Activated naive CD4-positive, alpha-beta T cell (primary cell): ENCODE measurements at places on chromosomes 13 and 19.

DNA sequence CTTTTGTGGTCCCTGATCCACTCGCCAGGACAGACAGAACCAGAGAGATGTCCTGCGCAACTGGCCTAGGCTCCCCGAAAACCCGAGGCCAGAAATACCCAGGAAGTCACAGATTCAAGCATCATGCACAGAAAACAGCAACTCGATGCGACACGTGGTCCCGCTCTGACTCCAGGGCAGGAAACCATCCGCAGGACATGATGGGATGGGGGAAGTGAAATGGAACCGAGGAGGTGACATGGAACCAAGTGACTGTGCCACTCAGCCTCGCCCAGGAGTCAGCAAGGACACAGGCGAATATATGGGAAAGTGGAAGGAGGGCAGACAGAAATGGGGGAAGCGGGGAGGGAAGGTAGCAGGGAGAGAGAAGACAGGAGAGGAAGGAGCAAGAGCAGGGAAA is 1.1 kb downstream of the ZSCAN18 start:
- DNase-seq, result no peak

DNA sequence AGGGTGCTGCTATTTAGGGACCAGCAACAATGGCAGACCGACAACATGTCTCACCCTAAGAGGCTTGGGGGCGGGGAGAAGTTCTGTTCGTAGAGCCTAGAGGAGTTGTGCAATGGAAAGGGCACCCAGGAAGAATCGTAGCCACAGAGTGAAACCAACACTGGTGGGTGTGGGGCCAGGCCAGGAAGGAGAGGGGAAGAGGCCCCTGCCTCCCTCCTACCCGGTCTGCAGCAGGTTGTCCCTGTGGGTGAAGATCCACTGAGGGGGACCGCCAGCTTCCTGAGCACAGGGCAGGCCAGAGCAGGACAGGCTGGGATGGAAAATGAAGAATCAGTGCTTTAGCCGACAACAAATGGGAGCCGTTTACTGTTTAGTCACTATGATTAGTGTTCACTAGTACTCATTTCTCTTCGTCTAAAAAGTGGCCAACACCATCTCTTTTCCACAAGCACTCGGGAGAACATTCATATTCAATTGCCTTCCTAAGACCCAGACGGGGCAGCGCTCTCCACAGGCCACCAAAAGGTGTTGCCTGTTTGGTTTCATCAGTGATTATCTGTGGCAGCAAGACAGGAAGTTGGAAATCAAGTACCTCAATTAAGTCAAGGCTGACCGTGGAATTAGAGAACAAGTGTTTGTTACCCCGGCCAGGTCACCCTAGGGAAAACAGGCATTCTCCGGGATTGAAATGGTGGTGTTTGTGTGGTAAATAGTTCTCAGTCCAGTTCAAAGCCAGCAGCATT is 1.1 kb upstream of the ATP11A start:
- DNase-seq, result no peak

GRCh38 chr19:48518207-48518606 is 6.6 kb upstream of the LMTK3 start:
- no peak for DNase-seq

DNA sequence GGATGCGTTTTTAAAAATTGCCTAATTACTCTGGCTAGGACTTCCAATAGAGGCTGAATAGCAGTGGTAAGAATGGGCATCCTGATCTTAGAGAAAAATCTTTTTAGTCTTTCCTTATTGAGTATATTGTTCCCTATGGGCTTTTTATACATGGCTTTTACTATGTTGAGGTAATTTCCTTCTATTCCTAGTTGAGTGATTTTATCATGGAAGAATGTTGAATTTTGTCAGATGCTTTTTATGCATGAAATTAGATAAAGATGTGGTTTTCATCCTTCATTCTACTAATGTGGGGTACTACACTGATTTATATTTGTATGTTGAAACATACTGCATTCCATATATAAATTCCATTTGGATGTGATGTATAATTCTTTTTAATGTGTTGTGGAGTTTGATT is 2673.8 kb downstream of the PCDH9 start:
- DNase-seq, result no peak

DNA sequence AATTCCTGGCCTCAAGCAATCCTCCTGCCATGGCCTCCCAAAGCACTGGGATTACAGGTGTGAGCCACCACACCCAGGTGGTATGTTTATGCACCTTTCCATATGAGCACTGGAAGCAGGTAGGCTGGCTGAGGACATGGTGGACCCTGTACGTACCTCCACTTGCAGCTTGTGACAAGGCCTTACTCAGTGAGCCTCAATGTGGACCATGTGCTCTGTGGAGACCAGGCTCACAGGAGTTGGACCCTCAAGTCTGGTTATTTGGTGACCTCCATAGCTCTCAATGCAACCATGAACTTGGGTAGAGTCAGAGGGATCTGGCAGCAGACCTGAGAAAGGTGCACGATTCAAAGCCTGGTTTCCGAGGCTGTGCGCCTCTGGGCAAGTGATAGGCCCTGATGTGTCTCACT is 5.5 kb downstream of the ACP4 start:
- no peak for DNase-seq

DNA sequence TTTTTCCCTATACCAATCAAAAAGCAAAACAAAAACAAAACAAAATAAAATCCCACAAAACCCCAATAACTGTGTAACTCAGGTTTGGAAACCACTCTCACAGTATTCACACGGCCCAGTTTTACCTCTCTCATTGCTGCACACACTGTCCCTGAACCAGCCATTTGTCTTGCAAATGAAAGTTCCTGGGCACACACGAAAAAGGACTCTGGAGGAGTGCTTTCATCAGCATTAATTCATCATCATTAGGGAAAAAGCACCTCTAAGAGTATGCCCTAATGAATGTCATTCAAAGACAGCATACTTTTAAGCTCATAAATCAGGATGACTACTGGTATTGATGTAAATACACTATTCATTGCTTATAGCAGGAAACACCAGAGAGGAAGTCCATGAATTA is 306.3 kb downstream of the DNAJC15 start:
- no peak for DNase-seq

DNA sequence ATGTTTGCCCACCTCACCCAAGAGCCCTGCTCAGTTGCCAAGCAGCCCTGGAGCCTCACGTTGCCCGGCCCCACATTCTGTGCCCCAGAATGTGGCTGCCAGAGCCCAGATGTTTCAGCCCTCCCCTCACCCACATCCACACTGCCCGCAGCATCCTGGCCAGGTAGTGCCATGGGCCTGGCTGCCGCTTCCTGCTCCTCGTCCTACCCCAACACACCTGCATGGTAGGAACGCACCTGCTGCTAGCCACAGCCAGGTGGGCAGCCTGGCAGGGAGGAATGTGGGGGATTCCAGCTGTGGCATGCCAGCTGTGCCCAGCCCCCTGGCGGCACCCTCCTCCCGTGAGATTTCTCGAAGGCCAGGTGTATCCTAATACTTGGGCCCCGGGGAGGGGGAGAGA is 7.5 kb upstream of the NFIX start:
- DNase-seq, result no peak
